ENCODE measurements at places on chromosomes 3 and 15.

DNA sequence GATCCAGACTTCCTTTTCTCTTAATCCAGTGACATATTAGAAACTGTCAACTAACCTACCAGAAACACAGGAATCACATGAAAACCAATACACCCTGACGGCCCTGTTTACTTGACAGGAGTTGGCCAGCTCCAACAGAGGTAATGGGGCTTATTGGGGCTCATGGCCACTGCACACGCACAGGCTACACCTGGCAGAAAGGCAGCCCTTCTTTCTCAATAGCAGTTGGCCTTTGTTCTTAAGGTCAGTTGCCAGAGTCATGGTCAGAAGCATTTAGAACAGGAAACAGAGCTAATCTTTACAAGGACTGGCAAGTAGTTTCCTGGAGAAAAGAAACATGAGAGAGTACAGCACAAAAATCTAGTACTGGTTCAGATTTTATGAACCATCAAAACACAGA is 181.8 kb downstream of the MAGI1 start:
- DNase-seq = no peak

GRCh38 chr3:23952646-23953045 is 7.6 kb downstream of the NR1D2 start:
- DNase-seq = no peak

GRCh38 chr3:165852711-165853110 is 15.5 kb upstream of the BCHE start:
- no peak for DNase-seq

GRCh38 chr15:64991536-64992135 is 1.9 kb upstream of the SPG21 start:
- no peak for DNase-seq

- DNase-seq = no peak
These were observed 99.0 kb downstream of the TMCC1 start for GRCh38 chr3:129794311-129795185.

DNA sequence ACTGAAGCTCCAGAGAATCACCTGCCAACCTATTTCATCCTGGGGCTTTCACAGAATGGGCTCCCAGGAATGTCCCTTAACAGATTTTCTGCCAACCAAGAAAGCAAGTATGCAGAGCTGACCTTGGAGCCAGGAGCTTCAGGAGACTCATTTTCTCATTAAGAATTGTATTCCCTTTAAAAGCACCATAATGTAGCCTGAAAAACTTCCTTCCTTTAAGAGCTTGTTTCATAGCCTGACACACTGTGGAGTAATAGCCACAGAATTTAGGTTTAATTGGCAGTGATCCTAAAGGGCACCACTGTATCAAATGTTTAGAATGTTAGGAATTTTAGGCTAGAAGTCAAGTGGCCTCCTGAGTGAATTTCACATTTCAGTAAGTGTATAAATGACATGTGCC is 309.8 kb downstream of the GBE1 start:
- peak; percentile 68 for DNase-seq

DNA sequence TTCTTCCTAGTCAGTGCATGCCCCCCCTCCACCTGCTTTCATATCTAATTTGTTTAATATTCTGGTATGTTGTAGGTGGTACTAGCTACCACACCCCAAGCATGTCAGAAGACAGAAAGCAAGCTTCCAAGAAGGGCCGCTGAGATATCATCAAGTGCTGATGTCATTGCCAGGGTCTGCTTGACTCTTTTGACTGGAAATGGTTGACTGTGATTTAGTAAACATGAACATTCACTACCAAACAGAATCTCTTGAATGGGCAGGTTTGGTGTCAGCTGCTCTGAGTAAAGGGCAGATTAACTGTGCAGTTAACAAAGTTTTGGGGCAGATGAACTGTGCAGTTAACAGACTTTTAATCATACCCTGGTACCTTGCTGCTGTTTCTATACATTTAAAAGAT is 244.2 kb upstream of the SATB1 start:
- no peak for DNase-seq

- no peak for DNase-seq
These were observed 151.9 kb upstream of the CNTN3 start for GRCh38 chr3:74766405-74766804.

- DNase-seq = peak; percentile 21
These were observed 4.6 kb downstream of the THPO start for GRCh38 chr3:184373422-184373821.

- peak; percentile 17 for DNase-seq
These were observed 727.7 kb upstream of the NECTIN3 start for GRCh38 chr3:110343945-110344344.

DNA sequence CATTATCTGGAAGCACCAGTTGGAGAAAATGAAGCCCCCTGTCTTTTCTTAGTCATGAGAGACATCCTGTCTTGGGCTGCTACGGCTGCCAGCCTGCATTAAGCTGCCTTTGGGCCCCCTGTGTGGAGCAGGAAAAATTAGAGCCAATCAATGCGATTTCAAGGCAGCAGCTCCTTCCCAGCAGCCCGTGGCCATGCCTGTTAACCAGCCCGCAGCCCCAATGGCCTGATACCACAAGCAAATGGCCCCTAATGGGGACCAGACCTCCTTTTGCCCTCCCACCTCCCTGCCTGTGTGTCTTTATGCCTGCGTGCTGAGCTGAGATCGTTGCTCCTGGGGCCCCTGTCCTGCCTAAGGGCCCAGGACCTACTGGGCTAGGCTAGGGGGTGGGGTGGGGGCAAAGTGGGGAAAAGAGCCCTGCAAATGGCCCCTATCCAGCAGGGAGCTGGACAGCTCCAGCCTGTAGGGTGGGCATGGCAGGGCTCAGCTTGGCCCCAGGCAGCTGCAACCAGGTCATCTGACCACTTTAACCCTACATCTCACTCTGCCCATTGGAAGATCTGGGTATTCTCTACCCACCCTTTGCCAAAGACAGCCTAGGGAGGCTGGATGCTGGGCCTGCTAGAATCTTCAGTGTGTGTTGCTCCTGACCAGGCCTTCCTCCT is 53.8 kb upstream of the MRPS22 start:
- no peak for DNase-seq

GRCh38 chr3:5784690-5785089 is 597.2 kb downstream of the EDEM1 start:
- DNase-seq = no peak

DNA sequence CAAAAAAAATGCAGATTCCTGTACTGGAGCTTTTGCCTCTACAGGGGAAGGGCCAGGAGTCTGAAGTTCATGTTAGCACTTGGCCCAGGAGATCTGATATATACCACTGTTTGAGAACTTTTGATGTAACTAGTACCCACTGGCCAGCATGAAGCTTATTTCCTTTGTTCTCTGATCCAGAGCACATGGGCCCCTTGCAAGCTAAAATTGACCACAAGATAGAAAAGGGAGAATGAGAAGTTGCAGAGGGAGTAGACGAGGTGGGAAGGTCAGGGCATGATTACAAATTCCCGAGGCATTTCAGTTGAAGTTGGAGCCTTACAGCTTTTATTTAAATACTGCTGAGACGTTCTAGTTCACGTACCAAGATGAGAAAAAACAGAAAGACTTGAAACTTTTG is 28.2 kb downstream of the TGM4 start:
- no peak for DNase-seq

DNA sequence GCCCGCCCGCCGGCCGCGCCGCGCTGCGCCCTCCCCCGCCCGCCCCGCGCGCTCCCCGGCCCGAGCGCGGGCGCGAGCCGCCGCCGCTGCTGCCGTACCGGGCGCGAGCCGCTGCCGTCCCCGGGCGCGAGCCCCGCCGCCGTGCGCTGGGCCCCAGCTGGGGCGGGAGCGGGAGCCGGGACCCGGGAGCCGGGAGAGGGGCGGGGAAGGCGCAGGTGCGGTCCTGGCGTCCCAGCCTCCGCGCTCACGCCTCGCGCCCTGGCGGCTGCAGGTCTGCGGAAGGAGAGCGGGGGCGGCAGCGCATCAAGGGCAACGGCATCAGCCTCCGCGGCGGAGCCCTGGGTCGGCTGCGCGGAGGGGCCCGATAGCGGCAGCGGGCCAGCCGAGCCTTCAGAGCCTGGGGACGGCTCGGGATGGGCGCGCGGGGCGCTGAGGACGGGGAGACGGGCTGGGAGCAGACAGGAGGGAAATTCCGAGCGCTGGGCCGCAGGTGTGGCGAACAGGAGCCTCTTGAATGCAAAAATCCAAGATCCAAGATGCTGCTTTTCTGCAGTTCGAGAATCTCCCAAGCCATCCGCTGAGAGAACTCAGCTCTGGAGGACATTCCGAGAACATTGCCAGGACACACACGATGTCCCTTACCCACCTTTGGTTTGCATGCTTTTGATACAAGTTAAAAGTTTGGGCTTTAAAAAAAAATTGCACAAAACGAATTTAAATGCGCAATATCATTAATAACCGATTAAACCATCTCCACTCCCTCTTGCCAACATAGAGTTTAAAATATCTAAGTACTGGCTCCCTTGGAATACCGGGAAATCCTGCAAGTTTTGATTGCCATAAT is 251.1 kb downstream of the TJP1 start:
- no peak for DNase-seq

GRCh38 chr15:65246026-65246714 is 34.9 kb upstream of the CILP start:
- DNase-seq = no peak

- DNase-seq = no peak
These were observed 318.7 kb upstream of the C2CD4B start for GRCh38 chr15:62483814-62484213.

- no peak for DNase-seq
These were observed 508.0 kb upstream of the MDFIC2 start for GRCh38 chr3:70820397-70820796.

GRCh38 chr3:194871143-194871863 is 185.6 kb downstream of the FAM43A start:
- DNase-seq = peak; percentile 88

- peak; percentile 85 for DNase-seq
These were observed at the start of gene LOXL1 for GRCh38 chr15:73926219-73927002. Gene LOXL1, plus strand, starts transcription at chr15:73926462. Its CDS starts 322 bp downstream, at chr15:73926784.

GRCh38 chr3:134840459-134840858 is 45.4 kb downstream of the EPHB1 start:
- no peak for DNase-seq

- DNase-seq = no peak
These were observed 21.3 kb downstream of the PLOD2 start for GRCh38 chr3:146139586-146140110.

- DNase-seq = peak; percentile 50
These were observed 2.4 kb downstream of the HACD3 start for GRCh38 chr15:65532738-65533051.

- no peak for DNase-seq
These were observed 282.1 kb downstream of the THSD4 start for GRCh38 chr15:71397377-71397776.

DNA sequence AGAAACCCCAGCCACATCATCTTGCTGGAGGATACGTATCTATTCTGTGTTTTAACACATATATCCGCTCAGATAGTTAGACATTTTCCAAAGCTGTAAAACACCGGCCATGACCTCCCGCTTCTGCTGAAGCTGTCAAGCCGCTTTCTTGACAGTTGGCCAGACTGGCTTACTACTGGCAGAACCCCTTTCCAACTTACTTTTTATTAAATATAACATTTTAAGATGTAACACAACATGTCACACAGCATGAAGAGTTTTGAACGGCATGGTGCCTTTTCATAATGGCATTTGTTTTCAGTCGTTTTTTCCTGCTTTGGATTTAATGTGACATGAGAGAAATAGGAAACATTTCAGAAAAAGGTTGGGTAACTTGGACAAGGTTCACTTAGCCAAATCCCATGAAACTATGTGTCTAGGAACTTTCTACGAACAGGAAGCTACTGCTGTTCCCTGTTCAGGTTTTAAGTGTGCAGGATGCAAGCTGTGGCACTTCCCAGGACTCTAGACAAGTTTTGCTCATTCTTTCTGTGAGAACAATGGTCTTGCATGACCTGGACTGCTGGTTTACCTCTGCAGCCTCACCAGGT is 281.4 kb downstream of the THSD4 start:
- no peak for DNase-seq

DNA sequence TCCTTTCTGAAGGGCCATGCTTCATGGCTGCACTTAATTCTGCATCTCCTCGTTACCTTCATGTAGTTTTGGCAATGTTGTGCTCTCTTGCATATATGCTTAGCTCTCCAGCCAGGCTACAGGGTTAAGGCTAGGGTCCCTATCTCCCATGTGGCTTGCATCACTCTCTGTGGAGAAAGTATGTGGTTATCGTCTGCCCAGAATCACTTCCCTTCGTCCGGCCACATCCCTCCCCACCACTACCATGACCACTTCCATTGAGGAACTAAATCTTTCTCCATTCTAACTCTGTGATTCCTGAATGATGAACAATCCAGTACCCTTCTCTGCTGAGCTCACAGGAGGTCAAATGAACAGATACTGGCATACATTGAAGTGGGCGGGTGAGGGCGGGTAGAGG is 34.0 kb downstream of the WWTR1 start:
- DNase-seq = no peak

GRCh38 chr15:40695469-40695890 is 506 bp downstream of the RAD51 start:
- peak; percentile 8 for DNase-seq

- no peak for DNase-seq
These were observed 198.2 kb downstream of the CHL1 start for GRCh38 chr3:394775-395174.

DNA sequence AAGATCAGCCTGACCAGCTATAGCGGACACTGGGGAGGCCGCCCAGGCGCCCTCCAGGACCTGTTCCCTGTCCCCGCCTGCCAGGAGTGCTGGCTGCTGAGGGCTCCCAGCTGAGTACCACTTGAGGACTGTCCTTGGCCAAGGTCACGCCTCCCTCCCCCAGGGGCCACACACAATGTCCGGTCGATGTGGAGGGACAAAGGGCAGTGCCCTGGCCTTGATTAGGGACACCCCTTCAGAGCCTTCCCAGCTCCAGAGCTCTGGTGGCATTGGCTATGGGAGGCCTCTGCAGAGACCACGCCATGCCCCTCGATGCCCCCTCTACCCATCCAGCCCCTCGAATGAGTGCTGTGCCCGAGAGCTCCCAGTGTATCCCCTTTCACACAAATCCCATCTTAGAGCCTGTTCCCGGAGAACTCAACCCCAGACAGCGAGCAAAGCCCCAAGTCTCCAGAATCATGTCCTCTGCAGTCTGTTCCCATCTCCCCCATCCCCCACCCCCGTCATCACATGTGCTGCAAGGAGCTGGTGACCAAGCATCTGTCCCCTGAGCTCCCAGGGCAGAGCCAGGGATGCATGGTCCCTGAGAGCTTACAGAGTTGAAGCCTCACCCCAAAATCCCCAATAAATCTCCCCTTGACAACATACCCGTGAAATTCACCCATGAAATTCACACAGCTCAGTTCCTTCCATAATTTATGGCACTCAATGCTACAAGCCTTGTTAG is 158.9 kb downstream of the NUP210 start:
- DNase-seq = no peak

DNA sequence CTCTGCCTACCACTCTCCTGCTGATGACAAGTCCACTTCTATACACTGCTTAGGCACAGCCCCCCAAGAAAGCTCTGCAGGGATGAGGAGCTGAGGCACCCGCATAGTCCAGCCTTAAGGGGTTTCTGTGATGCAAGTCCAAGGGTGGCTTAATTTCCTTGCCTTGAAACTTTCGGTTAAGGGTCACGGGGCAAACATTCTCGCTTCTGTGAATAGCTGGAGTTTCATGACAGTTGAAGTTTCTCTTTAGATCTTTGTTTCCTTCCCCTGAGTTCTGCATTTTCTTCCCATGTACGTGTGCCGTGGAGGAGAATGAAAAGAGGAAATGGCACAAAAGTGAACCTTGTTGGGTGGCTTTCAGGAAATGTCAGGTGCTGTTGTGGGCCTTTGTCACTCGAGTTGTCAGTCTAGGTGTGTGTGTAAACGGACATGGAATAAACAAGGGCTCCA is 7.0 kb downstream of the GPR160 start:
- DNase-seq = no peak
